PC-3 (cell line): ENCODE measurements at places on chromosomes 11 and 22. TPM values are rescaled to one million over a fixed set of nuclear protein-coding genes. Genes with fewer than 3 reads are reported as not detected.

ANKK1 gene
- 0.22 TPM in 1 of 2 replicates, not detected in the other for total RNA-seq

OR52N4 gene
- not detected in 2 replicates for total RNA-seq

C1QTNF5 gene
- 2.0 and 2.6 TPM in 2 replicates for total RNA-seq

OR52I1 gene
- not detected in 2 replicates for total RNA-seq

CARD10 gene
- total RNA-seq = 20.7 and 26.3 TPM in 2 replicates

ROBO4 gene
- 1.6 and 9.7 TPM in 2 replicates for total RNA-seq

PLAAT2 gene
- total RNA-seq = 3.0 and 5.6 TPM in 2 replicates

FADS3 gene
- total RNA-seq = 67.9 and 119 TPM in 2 replicates

FOXR1 gene
- total RNA-seq = not detected in 2 replicates

P2RX6 gene
- 1.1 TPM in 1 of 2 replicates, not detected in the other for total RNA-seq

MLC1 gene
- 0.62 TPM in 1 of 2 replicates, not detected in the other for total RNA-seq

GAL3ST1 gene
- not detected in 2 replicates for total RNA-seq

CECR2 gene
- not detected in 2 replicates for total RNA-seq

GRK3 gene
- total RNA-seq = under 0.01 TPM in 1 of 2 replicates, not detected in the other

UQCR10 gene
- total RNA-seq = 116 and 196 TPM in 2 replicates

FADD gene
- total RNA-seq = 79.5 and 93.9 TPM in 2 replicates

RASSF10 gene
- not detected in 2 replicates for total RNA-seq

OR52B4 gene
- not detected in 2 replicates for total RNA-seq

KCNJ5 gene
- total RNA-seq = not detected in 2 replicates

NXPE4 gene
- not detected in 2 replicates for total RNA-seq

RIMBP3B gene
- 0.06 TPM in 1 of 2 replicates, not detected in the other for total RNA-seq

C22orf15 gene
- total RNA-seq = not detected in 2 replicates

CHRM4 gene
- not detected in 2 replicates for total RNA-seq

PRR33 gene
- total RNA-seq = not detected in 2 replicates

DERL3 gene
- not detected in 2 replicates for total RNA-seq

TCP11L1 gene
- 12.9 and 15.2 TPM in 2 replicates for total RNA-seq

OR9G1 gene
- total RNA-seq = not detected in 2 replicates

YDJC gene
- total RNA-seq = 79.4 and 122 TPM in 2 replicates

PARVG gene
- total RNA-seq = not detected in 2 replicates

FLRT1 gene
- total RNA-seq = not detected in 2 replicates

PRG3 gene
- not detected in 2 replicates for total RNA-seq

GLYAT gene
- total RNA-seq = not detected in 2 replicates

IL17RA gene
- total RNA-seq = 5.9 and 8.9 TPM in 2 replicates

KIRREL3 gene
- 0.44 TPM in 1 of 2 replicates, not detected in the other for total RNA-seq

RFPL1 gene
- not detected in 2 replicates for total RNA-seq

P4HA3 gene
- 2.0 and 3.7 TPM in 2 replicates for total RNA-seq

HBG2 gene
- total RNA-seq = not detected in 2 replicates

OR8A1 gene
- total RNA-seq = 0.04 TPM in 1 of 2 replicates, not detected in the other

MB gene
- total RNA-seq = 14.6 and 21.6 TPM in 2 replicates

TMEM151A gene
- total RNA-seq = not detected in 2 replicates

RGL4 gene
- not detected in 2 replicates for total RNA-seq
